ENCODE measurements at places on chromosomes 12 and 14. TPM values are rescaled to one million over a fixed set of nuclear protein-coding genes. Genes with fewer than 3 reads are reported as not detected.

GRCh38 chr14:64758691-64759554 lies 54.7 kb downstream of the PLEKHG3 start:
- no peak for DNase-seq

Gene BMAL2
- 26.0 TPM for total RNA-seq

- no peak for DNase-seq
Observed at GRCh38 chr14:73686901-73687300, 27.3 kb downstream of the PNMA1 start.

- DNase-seq, result no peak
Observed at GRCh38 chr12:109989380-109989779, 6.8 kb downstream of the GIT2 start.

- no peak for DNase-seq
Observed at GRCh38 chr12:12273291-12273957, 6.6 kb upstream of the LRP6 start.

Gene TCL1B
- total RNA-seq, result not detected

DNA sequence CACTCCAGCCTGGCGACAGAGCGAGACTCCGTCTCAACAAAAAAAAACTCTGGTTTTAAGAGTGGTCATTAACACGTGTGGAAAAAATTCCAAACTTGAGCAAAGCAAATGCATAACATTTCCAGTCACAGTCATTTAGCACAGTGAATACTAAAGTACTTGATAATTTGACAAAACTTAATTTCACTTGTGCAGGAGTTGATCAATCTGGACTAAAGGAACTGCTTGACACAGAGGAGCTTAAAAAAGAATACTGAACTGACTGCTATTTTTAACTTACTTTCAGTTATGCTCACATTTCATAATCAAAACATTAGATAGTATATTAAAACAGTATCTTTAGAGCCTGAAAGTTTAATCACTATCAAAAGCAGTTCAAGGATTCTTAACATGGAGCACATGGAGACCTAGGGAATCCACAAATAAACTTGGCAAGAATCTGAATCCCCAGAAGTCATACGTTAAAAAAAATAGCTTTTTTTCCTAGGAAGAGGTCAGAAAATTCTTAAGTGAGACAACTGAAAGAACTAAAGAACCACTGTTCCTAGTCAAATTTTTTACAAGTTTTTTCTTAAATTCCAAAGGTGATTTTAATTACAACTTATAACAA lies 7.4 kb downstream of the UBE2N start:
- no peak for DNase-seq

- DNase-seq, result no peak
Observed at GRCh38 chr12:12195081-12195480, 71.8 kb downstream of the LRP6 start.

Gene PLEKHH1
- total RNA-seq, result 1.9 TPM

Gene CAPZA3
- total RNA-seq, result not detected

Gene NEUROD4
- not detected for total RNA-seq

DNA sequence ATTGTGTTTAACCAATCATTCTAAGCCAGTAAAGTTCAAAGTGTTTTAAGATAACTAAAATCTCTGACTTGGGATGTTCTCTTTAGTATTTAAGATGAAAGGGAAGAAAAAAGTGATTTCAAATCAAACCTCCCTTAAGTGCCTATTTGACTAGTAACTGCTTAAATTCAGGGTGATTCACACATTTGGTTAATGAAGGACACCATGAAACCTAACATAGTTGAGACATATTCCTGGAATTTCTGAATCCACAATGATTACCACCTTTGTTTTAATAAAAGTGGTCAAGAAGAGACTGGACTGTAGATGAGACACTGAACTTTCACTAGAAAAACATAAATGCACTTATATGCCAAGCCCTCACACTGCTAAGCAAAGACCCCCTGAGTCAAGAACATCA lies 138.7 kb downstream of the MED13L start:
- no peak for DNase-seq

- DNase-seq, result no peak
Observed at GRCh38 chr12:57609781-57610553, 1.3 kb upstream of the ARHGEF25 start.

- DNase-seq, result no peak
Observed at GRCh38 chr14:102778338-102779083, 1.3 kb downstream of the TRAF3 start.

Data from natural killer cell treated with Interleukin-12 subunit alpha and Interleukin-12 subunit beta and Interleukin-15 and Interleukin-18, amount 100 ng/mL, for 72 hours (primary cell).